ENCODE measurements at places on chromosomes 12 and 14. TPM values are rescaled to one million over a fixed set of nuclear protein-coding genes. Genes with fewer than 3 reads are reported as not detected.

The LHX5 gene
- not detected for total RNA-seq

The NTN4 gene
- 76.5 TPM for total RNA-seq

The NPC2 gene
- 105 TPM for total RNA-seq

The ASPG gene
- 28.2 TPM for total RNA-seq

The TEAD4 gene
- 11.6 TPM for total RNA-seq

The NEMP1 gene
- 3.7 TPM for total RNA-seq

The KCNC2 gene
- total RNA-seq = not detected

The RNF31 gene
- 42.8 TPM for total RNA-seq

The MNAT1 gene
- total RNA-seq = 25.8 TPM

The SOCS2 gene
- total RNA-seq = 9.0 TPM

The POTEM gene
- total RNA-seq = not detected
